Fibroblast of lung (primary cell): ENCODE measurements at places on chromosomes 11 and 22.

DNA sequence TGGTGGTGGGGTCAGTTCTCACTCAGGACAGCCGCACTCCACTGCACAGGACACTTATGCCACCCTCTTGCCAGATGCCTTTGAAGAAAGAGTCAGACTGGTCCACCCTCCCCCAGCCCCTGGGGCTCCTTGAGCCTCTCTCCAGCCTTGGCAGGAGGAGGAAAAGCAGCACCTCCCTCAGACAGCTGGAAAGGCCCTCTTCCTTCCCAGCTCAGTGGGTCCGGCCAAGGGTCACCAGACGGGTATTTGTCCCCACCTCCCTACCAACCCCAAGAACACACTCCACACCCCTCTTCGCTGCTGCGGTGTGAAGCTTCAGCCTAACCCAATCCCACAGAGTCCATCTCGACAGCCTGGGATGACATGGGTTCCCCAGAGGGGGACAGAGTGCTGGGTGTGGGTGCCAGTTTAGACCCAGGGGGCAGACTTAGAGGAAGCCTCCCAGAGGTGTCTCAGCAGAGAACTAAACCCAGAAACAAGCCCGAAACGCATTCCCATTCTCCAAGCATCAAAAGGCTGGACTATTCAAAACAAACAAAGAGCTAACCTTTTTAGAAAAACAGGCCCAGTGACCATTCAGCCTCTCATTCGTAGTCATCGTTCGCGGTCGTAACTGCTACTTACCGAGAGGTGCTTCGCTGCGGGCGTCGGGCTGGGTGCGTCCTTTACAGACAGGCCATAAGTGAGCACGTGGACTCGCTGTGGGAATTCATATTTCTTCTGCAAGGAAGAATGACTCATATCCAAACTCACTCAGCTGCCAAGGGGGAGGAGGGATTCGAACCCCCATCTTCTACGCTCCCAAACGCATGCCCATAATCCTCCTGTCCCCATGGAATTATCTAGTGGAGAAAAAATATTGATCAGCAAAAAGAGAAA is 57.5 kb upstream of the ANO1 start:
- peak; percentile 42 for DNase-seq

DNA sequence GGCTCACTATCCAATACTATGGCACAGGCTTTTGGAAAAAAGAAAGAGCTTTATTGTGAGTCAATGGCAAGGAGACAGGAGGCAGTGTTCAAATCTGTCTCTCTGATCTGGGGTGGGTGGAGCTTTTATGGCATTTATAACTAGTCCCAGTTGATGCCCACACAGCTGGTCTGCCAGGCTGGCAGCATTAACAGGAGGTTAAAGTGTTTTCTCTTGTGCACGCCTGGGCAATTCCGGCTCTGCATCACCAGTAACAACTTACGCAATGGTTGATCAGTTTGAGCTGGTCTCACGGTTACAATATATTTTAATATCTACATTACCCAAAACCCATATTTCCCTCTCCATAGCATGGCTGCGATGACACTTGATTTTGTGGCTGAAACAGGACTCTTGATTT is 15.1 kb upstream of the SMIM38 start:
- DNase-seq = no peak

GRCh38 chr22:24695060-24695459 is 79.5 kb downstream of the PIWIL3 start:
- no peak for DNase-seq

DNA sequence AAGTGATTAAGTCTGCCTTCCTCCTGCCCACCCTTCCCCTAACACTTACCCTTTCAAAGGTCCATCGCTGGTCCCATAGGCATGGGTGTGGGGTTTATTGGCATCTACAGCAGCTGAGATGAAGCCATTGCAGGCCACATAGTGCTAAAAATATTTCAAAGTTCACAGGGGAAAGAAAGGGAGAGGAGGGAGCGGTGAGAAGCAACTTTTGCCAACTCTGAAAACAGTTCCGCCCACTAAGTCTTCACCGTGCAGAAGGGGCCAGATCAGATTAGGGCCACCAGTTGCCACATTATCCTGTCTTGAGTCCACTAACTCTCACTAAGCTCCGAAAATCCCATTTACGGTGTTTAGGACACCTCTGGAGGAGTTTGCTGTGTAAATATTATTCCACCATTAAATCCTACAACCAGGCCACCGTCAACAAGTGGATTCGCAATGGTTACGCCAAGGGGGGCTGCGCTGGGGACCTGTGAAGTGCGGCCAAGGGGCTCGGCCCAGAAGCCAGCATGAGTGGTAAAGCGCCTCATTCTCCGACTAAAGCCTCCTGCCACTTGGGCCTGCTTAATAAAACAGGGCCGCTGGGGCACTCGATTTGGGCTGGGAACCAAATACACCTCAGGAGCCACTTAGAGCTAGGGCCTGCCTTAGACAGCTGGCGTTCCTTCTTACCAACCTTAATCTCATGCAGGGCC is 534.9 kb downstream of the MIAT start:
- DNase-seq = peak; percentile 76

- no peak for DNase-seq
These were observed 96.7 kb downstream of the SYN3 start for GRCh38 chr22:32961497-32961896.

DNA sequence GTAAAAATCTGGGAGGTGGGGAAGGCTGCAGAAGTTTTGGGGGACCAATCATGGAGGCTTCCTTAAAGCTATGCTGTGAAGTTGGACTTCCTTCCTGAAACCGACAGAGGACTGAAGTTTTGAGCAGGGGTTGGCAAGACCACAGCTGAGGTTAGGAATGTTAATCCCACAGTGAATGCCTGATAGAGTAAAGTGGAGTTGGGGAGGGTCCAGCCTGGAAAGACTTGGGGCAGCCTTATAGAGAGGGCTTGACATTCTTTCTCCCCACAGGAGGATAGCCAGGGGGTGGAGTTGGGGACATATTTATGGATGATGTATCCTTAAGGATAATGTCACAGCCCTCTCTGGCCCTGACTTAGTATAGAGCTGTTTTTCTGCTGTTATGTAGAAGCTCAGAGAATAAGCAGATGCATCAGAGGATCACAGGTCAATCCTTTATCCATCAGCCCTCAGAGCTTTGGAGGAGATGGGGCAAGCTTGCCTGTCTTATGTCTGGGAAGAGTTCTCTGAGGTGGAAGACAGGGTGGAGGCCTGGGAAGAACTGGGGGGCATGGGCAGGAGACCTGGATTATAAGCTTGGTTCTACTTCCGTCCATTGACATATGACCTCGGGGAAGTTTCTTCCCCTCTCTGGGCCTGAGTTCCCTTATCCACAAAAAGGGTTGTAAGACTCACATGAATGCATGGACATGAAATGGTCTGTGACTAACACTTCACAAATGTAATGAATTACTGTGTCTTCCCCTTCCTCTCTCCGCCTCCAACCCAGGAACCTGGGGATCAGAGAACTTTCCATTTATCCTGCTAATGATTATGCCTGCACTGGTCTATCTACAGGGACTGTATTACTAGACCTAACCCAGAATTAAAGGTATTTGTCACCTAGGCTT is 317.8 kb downstream of the MIAT start:
- no peak for DNase-seq

- no peak for DNase-seq
These were observed 35.4 kb upstream of the WNT7B start for GRCh38 chr22:46012182-46012880.

DNA sequence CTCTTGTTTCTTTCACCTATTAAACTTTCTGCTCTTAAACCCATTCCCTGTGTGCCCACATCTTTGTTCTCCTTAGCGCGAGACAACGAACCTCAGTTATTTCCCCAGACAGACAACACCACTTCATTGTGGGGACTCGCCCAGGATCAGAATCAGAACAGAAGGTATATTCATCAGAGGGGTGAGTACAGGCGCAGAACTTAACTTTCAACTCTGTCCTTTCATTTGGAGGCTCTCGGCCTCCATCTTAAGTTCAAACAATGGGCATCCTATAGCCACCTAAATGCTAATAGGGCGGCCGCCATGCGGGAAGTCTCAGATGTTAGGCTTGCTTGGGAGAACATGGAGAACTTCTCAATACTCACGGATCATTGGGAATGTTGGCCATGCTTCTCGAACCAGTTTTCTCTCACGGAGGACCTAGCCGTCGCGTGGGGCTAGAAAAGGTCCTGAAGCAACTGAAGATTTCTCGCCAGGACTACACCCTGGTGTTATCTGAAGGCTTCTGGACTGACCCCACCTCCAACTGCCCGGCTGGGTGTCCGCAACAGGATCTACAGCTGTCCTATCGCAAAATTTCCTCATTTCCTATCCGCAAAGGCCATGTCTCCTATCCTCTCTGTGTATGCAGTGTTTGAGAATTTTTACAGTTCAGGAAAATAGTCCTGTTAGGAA is 13.4 kb upstream of the HYLS1 start:
- DNase-seq = no peak

- DNase-seq = peak; percentile 90
These were observed at the start of gene TIMP3 for GRCh38 chr22:32801537-32802236. TSS of gene TIMP3 (plus strand) at chr22:32801705. CDS start at chr22:32802002, 297 bp downstream.

GRCh38 chr22:47534804-47535410 is 772.5 kb downstream of the TBC1D22A start:
- no peak for DNase-seq

DNA sequence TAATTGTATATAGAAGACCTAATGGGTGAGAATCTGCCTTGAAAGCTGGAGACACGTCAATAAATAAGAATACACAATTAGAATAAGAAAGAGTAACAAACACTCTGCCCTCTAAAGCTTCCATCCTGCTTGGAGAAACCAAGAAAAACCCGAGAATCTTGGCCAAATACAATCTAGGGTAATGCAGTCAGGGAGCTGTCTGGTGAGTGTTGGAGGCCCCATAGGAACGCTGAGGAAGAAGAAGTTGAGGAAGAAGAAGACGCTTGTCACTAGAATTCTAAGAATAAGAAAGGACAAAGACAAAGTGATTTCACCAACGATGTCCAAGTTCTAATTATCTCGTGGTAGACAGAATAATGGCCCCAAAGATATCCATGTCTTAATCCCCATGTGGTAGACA is 4485.9 kb upstream of the OR11H1 start:
- DNase-seq = no peak

- no peak for DNase-seq
These were observed 69.0 kb upstream of the ZBED5 start for GRCh38 chr11:10926801-10927211.

GRCh38 chr11:8642196-8642841 is 40.1 kb downstream of the TRIM66 start:
- DNase-seq = no peak

- DNase-seq = no peak
These were observed 17.5 kb upstream of the FOLR1 start for GRCh38 chr11:72174302-72175070.

DNA sequence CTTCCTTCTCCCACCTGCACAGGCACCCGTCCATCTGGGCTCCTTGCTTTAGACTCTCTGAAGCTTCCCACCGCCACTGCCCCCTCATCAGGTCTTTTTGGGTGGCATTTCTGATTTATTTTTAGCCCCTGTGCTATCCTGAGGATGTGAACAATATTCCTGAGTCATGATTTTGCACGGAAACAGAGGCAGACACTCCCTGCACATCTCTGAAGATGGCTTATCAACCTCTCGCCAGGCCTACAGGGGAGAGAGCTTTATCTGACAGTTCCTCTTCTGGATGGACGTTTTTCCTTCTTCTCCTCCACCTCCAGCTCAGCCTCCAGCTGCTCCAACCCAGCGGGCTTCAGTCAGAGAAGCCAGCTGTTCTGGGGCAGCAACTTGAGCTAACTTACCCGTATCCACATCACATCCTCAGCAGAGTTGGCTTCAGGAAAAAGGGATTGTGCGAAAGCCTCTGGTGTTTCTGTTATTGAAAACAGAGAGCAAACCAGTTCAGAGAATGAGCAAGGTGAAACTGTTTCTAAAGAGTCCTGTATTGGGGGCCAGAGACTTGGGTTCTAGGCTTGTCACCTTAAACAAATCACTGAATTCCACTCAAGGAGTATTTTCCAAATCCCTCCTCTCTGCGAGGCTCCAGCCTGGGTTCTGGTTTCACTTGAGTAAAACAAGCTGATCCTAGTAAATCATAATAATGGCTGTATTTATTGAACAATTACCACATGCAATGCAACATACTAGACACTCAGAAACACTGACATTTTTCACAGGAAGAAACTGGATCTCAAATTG is 33.1 kb upstream of the ETS1 start:
- DNase-seq = peak; percentile 44

- no peak for DNase-seq
These were observed 35.6 kb upstream of the TMEM123 start for GRCh38 chr11:102488208-102488607.

DNA sequence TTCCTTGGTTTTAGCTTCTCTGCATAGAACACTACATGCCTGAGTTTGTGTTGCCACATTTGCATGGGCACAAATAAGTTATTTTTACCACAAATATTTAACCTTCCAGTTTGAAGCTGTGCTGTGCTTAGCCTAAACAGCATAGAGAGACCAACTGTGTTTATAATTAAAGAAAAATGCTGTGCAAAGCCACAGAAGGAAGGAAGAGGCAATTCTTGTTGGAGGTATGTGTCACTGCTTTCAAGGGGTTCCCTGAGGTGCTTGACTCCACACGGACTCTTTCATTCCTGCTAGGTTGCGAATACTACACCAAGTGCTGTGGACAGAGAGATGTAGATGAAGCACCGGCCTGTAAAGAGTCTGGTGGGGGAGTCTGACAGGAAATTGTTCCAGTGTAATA is 47.6 kb upstream of the OLFML1 start:
- peak; percentile 6 for DNase-seq

- DNase-seq = no peak
These were observed 12.5 kb downstream of the OTOG start for GRCh38 chr11:17559341-17560087.

DNA sequence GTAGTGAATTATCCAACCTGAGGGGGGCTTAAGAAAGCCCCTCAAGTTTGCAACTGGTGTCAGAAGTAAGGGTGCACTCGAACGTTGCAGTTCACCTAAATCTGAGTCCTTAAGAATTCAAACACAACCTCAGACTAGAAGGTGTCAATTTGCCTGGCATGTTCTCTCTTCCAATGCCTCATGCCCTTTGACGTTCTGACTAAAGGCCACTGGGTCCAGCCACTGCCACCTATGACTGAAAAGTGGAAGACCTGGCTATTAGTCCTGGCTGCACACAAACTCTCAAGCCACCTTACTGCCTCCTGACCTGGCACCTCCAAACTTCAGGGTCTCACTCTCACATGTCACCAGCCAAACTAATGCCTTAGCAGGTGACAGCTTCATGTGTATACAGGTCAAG is 8.0 kb downstream of the APOL4 start:
- DNase-seq = no peak

DNA sequence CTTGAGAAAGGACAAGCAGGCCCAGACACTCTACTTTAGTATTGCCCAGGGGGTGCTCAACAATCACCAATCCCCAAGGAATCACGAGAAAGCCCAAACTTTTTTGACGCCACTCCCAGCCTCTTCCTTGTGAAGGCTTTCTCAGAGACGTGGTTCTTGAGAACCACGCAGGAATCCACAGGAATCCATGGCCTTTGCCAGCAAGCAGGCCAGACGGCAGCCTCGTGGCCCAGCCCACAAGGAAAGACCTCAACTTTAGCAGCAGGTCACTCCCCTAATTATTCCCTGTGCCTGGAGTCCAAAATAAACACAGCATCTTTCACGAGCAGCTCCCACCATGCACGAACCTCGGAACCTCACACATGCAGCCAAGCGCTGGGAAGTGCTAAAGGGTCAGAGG is 104.2 kb downstream of the WT1 start:
- DNase-seq = peak; percentile 37

- DNase-seq = no peak
These were observed at the start of gene BID for GRCh38 chr22:17774206-17774925. TSS of gene BID (minus strand) at chr22:17774469. CDS start at chr22:17750116, 24,353 bp downstream.

- no peak for DNase-seq
These were observed 40.9 kb downstream of the CWC15 start for GRCh38 chr11:94932503-94932902.
